Tibial nerve (tissue), 4 donors: ENCODE measurements at places on chromosomes 7 and 10. TPM values are rescaled to one million over a fixed set of nuclear protein-coding genes. Genes with fewer than 3 reads are reported as not detected.

GRCh38 chr7:147438216-147438615 is 1152.3 kb upstream of the C7orf33 start:
- DNase-seq, result no peak
- no peaks in the 10 kb centered on the region for H3K36me3 ChIP-seq
- no peaks in the 10 kb centered on the region for H3K4me1 ChIP-seq
- H3K27me3 ChIP-seq, result no peaks in the 10 kb centered on the region
- H3K4me3 ChIP-seq, result no peak overlapping the region

GRCh38 chr7:25922296-25922695 is 229.7 kb upstream of the NFE2L3 start:
- no peak for DNase-seq
- H3K4me3 ChIP-seq, result no peak overlapping the region
- H3K4me1 ChIP-seq, result no peaks in the 10 kb centered on the region
- no peaks in the 10 kb centered on the region for H3K36me3 ChIP-seq
- no peaks in the 10 kb centered on the region for H3K27me3 ChIP-seq
- H3K27ac ChIP-seq, result no peak overlapping the region

GRCh38 chr10:117221156-117221711 is 19.7 kb upstream of the SLC18A2 start:
- DNase-seq, result no peak
- H3K27me3 ChIP-seq, result peaks cover 43% of the 10 kb centered on the region
- no peak overlapping the region for H3K4me3 ChIP-seq
- H3K36me3 ChIP-seq, result no peaks in the 10 kb centered on the region

The PNPLA8 gene
- 46.0 TPM for total RNA-seq

The NPC1L1 gene
- total RNA-seq, result 0.30 TPM

DNA sequence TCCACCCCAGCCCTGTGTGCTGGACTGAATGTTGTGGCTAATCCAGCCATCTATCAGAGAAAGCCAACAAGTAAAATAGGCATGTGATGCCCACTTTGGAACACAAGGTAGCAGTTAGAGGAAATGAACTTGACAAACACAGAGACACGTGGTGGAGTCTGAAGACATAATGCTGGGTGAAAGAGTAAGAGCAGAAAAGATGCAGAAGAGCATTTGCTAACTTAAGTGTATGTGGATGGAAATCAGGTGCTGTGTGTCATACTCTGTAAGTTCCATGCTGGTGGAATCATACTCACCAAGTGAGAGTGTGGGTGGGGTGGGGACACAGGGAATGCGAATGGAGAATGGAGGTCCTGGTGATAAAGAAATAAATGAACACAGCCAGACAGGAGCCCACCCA is 22.8 kb downstream of the WDFY4 start:
- H3K27ac ChIP-seq, result no peak overlapping the region
- H3K4me1 ChIP-seq, result no peaks in the 10 kb centered on the region
- no peaks in the 10 kb centered on the region for H3K36me3 ChIP-seq
- no peak overlapping the region for H3K4me3 ChIP-seq

The INSYN2A gene
- total RNA-seq, result 0.30 TPM

The IGF2BP3 gene
- total RNA-seq, result 0.59 TPM

The ZNF786 gene
- total RNA-seq, result 9.0 TPM

- no peaks in the 10 kb centered on the region for H3K27me3 ChIP-seq
- H3K4me3 ChIP-seq, result no peak overlapping the region
- H3K27ac ChIP-seq, result no peak overlapping the region
- DNase-seq, result peak; percentile 57
These were observed 19.9 kb downstream of the ACTA2 start for GRCh38 chr10:88932539-88933256.

The ASB4 gene
- total RNA-seq, result not detected

DNA sequence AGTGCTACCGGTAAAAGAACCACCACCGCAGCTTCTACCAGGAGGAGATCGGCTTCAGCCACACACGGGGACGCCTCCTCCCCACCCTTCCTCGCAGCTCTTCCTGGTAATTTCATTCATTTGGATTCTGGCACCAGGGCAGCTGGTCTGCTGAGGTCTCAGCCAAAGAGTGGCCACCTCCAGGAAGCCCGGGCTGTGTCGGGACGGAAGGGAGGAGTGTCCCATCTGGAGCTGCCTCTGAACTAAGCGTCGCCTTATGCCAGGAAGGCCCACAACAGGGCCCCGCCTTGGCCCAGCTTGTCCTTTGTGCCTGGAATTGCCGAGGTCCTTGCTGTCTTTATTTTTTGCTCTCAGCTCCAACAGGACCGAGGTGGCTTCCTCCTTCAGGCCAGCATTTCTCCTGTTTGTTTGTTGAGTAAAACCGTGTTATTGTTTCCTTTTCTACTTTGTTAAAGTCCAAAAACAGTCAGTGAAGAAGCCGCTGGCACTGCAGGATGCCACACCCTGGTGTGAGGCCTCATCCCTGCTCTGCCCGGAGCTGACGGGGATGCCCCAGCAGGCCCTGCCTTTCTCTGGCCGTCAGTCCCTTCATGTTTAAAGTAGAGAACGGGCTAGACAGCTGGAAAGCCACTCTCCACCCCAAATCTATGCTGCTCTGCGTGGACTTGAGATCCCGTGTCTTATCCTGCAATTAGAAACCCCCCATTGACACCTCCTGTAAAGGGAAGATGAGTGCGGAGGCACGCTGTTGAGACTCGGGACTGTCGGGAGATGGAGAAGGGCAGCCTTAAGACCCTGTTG is 24.5 kb upstream of the TTYH3 start:
- no peaks in the 10 kb centered on the region for H3K4me1 ChIP-seq
- no peaks in the 10 kb centered on the region for H3K36me3 ChIP-seq
- H3K27me3 ChIP-seq, result no peaks in the 10 kb centered on the region
- DNase-seq, result no peak
- peak overlapping the region; percentile 49 for H3K27ac ChIP-seq
- no peak overlapping the region for H3K4me3 ChIP-seq

GRCh38 chr7:35658606-35659201 is 36.2 kb downstream of the HERPUD2 start:
- H3K4me3 ChIP-seq, result no peak overlapping the region
- H3K27ac ChIP-seq, result no peak overlapping the region
- no peaks in the 10 kb centered on the region for H3K27me3 ChIP-seq

GRCh38 chr7:123747620-123748141 is 1.1 kb downstream of the WASL start:
- H3K27me3 ChIP-seq, result no peaks in the 10 kb centered on the region
- H3K4me1 ChIP-seq, result peaks cover 62% of the 10 kb centered on the region
- H3K36me3 ChIP-seq, result no peaks in the 10 kb centered on the region
- peak; percentile 16 for DNase-seq
- peak overlapping the region; percentile 72 for H3K4me3 ChIP-seq

The TRPV5 gene
- 0.21 TPM for total RNA-seq

- no peaks in the 10 kb centered on the region for H3K36me3 ChIP-seq
- H3K4me1 ChIP-seq, result no peaks in the 10 kb centered on the region
These were observed 772.9 kb downstream of the SORCS3 start for GRCh38 chr10:105413997-105414396.

DNA sequence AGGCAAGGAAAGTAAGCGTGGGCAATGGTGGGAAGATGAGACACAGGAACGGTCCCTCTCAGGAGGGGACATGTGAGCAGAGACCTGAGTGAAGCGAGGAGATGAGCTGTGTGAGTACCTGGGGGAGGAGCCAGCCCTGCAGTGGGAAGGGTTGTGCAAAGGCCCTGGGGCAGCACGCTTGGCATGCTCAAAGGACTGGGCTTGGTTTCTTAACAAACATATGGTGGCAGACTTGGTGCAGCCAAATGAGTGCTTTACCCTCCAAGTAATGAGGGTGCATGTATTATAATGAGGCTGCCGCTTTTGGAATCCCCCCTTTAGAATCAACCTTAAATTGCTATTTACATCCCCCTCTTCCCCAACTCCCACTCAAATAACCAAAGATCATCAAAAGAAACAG is 152.7 kb upstream of the FRMD4A start:
- H3K4me3 ChIP-seq, result no peak overlapping the region
- H3K27ac ChIP-seq, result no peak overlapping the region
- no peaks in the 10 kb centered on the region for H3K4me1 ChIP-seq
- no peaks in the 10 kb centered on the region for H3K36me3 ChIP-seq

GRCh38 chr7:151243045-151243349 is 5.5 kb downstream of the SMARCD3 start:
- no peak for DNase-seq
- no peak overlapping the region for H3K4me3 ChIP-seq
- H3K27ac ChIP-seq, result no peak overlapping the region

DNA sequence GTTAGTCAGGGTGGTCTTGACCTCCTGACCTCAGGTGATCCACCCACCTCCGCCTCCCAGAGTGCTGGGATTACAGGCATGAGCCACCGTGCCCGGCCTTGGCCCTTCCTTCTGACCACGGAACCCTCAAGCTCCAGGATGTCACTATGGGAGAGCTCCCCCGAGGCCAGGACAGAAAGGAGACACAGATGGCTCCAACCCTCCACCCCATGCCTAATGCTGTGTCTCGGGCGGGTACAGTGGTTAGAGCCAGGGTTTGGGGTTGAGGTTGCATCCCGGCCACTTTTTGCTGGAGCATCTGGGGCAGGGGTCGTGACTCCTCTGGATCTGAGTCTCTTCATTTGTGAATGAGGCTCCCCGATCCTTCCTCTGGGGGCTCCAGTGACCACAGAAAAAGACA is 8.1 kb downstream of the MYL10 start:
- H3K4me3 ChIP-seq, result no peak overlapping the region
- H3K27me3 ChIP-seq, result peaks cover 6% of the 10 kb centered on the region
- no peak overlapping the region for H3K27ac ChIP-seq
- H3K36me3 ChIP-seq, result no peaks in the 10 kb centered on the region

The ITGA8 gene
- 5.5 TPM for total RNA-seq

The LAMB1 gene
- 232 TPM for total RNA-seq

DNA sequence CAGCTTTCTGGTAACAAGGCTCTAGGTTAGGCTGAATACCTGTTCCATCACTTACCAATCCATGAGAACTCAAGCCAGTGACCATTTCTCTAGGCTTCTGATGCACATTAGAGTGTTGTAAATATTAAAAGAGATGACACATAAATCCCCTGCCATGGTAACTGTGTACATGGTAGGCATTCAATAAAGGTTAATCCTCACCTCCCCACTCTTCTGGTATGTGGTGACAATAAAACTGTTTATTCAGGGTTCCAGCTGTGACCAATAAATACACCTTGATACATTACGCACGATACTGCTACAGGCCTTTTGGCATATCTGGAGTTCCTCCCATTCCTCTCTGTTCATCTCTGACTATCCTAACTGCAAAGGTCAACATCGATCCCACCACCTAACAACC is 171.9 kb downstream of the SRPK2 start:
- no peaks in the 10 kb centered on the region for H3K36me3 ChIP-seq
- no peaks in the 10 kb centered on the region for H3K4me1 ChIP-seq
- no peaks in the 10 kb centered on the region for H3K27me3 ChIP-seq
- H3K27ac ChIP-seq, result no peak overlapping the region
- DNase-seq, result no peak
- H3K4me3 ChIP-seq, result no peak overlapping the region

GRCh38 chr10:91420868-91421267 is 10.7 kb downstream of the HECTD2 start:
- H3K27me3 ChIP-seq, result no peaks in the 10 kb centered on the region
- no peaks in the 10 kb centered on the region for H3K36me3 ChIP-seq
- no peak overlapping the region for H3K4me3 ChIP-seq
- DNase-seq, result no peak
- no peak overlapping the region for H3K27ac ChIP-seq
- H3K4me1 ChIP-seq, result no peaks in the 10 kb centered on the region

DNA sequence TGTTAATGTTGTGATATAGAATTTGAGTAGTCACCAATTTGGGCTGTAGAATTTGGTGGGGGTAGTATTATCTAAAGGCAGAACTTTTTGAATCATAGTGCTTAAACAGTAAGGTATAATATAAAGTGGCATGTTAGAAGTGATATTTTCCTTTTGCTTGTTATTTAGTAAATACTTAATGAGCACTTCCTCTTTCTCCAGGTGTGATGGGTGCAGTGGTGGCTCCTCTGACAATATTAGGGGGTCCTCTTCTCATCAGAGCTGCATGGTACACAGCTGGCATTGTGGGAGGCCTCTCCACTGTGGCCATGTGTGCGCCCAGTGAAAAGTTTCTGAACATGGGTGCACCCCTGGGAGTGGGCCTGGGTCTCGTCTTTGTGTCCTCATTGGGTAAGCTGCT is 10.5 kb downstream of the GHITM start:
- no peaks in the 10 kb centered on the region for H3K27me3 ChIP-seq
- no peaks in the 10 kb centered on the region for H3K4me1 ChIP-seq

The OR2A1 gene
- total RNA-seq, result not detected

DNA sequence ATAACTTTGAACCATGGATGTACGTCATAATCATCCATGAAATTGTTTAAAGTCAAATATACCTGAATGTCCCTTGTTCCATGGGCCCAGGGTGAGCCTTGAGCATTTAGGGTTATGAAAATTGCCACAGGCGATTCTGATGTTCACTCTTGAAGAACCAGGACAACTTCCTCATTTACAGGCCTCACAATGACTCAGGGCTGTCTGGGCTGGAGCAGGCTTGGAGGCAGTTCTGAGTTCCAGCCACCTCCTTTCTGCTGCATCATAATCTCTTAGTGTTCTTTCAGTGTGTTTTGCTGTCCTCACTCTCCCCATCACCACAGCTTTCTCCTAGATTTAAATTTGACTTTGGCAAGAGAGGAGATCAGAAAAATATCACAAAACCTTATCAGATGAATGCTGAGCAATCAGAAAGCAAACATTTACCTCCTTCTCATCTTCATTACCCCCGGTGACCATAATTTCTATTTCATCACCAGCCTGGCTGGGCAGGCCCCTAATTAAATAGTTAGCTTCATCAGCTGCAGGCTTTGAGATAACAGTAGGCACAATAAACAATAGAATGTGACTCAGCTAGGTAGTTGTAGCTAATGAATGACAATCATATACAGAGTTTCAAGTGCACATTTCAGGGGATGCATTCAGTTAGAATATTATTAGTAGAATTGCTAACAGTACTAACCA is 571.0 kb downstream of the SH2D4B start:
- DNase-seq, result no peak
- H3K36me3 ChIP-seq, result no peaks in the 10 kb centered on the region
- H3K27ac ChIP-seq, result no peak overlapping the region
- no peaks in the 10 kb centered on the region for H3K4me1 ChIP-seq

DNA sequence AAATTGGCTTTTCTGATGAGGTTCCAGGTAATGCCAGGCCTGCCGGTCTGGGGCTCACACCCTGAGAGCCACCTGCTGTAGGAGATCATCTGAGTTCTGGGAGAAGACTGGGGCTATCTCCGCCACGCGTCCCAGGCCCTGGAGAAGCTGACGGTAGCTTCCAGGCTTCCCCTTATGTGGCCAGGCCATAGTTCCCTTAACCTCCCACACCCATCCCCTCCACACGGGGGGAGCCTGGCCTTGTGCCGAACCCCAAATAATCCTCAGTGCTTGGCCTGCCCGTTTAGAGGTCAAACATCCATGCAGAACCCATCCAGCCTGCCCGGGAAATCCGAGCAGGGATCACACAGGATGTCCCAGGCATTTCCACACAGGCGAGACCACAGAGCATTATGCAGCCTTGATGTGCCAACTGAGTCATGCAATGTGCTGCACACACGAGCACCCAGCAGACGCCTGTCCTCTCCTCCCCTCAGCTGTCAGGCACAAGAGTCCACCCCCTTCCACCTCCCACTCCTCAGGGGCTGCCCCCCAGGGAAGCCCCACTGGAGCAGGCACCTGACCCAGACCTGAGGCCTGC is 176.2 kb downstream of the PRKAG2 start:
- DNase-seq, result no peak
- no peak overlapping the region for H3K27ac ChIP-seq
- H3K36me3 ChIP-seq, result no peaks in the 10 kb centered on the region
- H3K4me3 ChIP-seq, result no peak overlapping the region
- H3K27me3 ChIP-seq, result no peaks in the 10 kb centered on the region
- no peaks in the 10 kb centered on the region for H3K4me1 ChIP-seq

The FAM180A gene
- total RNA-seq, result 2.2 TPM
